ENCODE measurements at places on chromosomes 1 and 21.

DNA sequence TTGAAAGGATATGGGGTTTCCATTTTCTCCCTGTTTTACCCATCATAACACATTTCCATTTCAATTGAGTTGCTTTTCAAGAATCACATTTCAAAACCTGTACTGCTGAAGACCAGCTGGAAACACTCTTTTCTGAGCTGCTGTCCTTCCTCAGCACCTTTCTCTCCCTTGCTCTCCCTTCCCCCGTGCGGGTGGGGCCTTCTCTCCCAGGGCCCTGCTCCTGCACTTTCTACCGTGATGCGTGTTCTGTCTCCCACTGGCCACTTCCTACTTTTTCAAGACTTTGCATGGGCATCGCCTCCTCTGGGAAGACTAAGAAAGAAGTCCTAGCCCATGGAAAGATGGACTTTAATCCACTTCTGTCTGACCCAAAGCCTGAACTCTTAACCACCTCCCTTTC lies 390.4 kb downstream of the PTPRU start:
- DNase-seq: no peak

- DNase-seq: peak; percentile 91
Measured at GRCh38 chr1:12604114-12604874, 13.7 kb downstream of the DHRS3 start.

- no peak for DNase-seq
Measured at GRCh38 chr1:51276286-51276685, 40.2 kb downstream of the RNF11 start.

DNA sequence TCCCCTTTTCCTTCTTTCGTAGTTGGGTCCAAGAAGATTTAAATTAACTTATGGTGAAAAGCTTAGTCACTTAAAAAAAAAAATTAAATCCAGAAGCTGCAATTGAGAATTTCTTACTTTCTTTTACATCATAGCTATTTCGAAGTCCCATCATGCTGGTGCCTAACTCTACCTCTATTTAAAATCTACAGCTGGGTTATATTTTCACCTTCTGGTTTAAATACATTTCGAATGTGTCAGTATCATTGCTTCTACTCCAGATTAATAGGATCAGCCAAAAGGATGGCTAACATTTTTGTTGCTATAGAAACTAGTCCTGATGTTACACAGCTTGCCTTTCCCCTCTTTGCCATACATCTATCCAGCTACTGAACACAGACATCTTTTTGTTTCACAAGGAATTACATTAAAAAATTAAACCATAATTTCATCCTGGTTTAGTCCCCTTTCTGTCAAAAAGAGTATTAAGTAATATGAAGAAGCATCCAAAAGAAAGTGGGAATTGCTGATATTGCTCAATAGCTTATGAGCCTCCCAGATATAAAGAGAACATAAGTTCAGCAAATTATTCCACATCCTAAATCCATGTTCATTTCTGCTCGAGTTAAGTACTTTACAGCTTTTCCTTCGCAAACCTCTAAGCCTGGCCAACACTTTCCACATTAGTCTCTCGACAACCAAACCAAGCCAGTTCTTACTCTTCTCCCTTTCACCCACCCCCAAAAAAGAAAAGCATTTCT lies 396.7 kb upstream of the DAB1 start:
- DNase-seq: no peak

DNA sequence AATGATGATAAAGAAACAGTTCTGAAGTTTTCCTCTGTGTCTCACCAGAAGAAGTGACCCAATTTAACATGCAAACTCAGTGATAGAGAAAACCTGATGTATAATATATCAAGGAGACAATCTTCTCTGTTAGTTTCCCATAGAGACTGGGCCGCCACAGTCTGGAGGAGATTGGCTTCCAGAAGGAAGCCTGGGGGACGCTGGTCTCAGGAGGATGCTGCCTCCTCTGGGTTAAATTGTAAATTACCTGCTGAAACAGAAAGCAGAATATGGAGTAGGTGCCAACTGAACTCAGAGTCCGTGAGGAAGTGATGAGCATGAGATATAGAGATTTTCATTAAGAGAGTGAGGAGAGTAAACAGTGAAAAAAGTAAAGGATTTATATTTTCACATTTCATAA lies 15.8 kb downstream of the OR14I1 start:
- DNase-seq: no peak

DNA sequence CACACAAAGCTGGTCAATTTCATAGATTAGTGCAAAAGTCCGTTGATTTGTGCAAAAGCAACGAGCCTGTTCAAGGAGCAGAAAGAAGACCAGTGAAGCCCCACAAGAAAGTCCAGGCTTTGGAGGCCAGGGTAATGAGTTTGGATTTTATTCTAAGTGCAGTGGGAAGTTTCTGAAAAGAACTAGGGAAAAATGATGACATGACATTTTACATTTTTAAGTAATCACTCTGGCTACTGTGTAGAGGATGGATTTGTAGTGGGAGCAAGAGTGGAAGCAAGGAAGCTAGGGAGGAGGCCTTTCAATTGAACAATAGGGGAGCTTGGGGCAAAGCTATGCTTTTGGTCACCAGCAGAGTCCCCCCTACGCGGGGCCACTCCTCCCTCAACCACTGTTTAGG lies 186.2 kb downstream of the ZNF281 start:
- DNase-seq: no peak
